ENCODE measurements at places on chromosomes 2 and 18.

DNA sequence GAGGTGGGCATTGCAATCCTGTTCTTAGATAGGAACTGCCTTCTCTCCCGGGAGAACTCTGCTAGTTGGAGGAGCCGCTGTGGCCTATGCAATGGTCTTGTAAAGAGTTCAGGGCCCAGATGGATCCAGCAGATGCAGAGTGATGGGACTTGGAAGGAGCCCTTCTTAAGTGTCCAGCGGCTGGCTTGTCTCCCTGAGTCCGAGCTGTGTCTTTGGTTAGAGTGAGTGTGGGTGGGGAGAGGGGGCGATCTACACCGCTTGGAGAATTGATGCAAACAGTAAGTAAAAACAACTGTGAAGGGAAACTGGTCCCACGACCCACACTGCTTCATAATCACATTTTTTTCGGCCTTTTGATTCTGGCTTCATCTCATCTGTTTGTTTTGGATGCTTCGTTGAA, 89.8 kb upstream of the CYRIA start:
- DNase-seq = no peak

- DNase-seq = no peak
These were observed 76.9 kb downstream of the NCK2 start for GRCh38 chr2:105821428-105822125.

- DNase-seq = no peak
These were observed 94.4 kb downstream of the MGAT5 start for GRCh38 chr2:134348239-134348638.

GRCh38 chr2:106886916-106887758, 1.2 kb upstream of the ST6GAL2 start:
- DNase-seq = no peak

DNA sequence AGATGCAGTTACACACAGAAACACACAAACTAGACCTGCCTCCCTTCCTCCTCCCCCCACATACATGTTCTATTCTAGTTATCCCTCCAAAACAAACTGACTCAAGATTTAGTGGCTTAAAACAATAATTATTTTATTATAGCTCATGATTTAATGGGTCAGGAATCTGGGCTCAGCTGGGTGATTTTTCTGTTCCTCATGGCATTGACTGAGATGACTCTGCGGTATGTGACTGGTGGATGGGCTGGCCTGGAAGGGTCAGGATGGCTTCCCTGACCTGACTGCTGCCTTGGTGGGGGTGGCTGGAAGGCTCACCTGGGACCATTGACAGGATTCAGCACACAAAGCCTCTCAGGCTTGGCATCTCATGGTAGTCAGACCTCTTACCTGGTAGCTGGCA, 33.7 kb upstream of the NTSR2 start:
- no peak for DNase-seq

DNA sequence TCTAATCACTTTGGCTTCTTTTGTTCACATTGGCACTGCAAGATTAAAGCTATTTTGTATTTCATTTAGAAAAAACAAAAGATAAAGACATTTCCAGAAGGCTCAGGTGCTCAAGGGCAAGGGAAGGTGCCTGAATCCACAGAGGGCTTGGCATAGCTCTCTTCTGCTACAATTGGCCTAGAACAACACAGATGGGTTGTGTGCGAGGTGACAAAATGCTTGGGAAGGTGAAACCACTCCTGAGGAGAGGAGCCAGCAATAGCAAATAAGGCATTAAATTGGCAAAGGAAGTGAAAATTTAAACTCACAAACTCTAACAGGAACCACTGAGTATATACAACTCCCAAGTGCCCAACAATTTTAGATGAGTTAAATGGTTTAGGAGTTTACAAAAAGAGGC, 1290.4 kb upstream of the CHAC2 start:
- no peak for DNase-seq

DNA sequence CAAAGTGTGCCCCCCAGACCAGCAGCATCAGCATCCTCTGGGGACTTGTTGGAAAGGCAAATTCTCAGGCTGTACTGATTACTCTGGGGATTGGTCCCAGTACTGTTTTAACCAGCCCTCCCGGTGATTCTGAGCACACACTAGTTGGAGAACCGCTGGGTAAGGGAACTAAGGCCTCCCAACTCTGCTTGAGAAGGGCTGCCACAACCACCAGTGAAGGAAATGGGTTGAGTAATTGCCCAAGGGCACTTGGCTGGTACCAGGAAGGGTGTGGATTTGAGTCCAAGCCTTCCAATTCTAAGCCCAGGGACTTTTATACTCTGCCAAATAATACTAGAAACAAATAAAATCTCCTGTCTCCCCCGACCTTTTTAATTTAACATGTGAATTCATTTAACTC, 219.9 kb downstream of the SETBP1 start:
- no peak for DNase-seq

- no peak for DNase-seq
These were observed 23.6 kb upstream of the RBM44 start for GRCh38 chr2:237774811-237775553.

DNA sequence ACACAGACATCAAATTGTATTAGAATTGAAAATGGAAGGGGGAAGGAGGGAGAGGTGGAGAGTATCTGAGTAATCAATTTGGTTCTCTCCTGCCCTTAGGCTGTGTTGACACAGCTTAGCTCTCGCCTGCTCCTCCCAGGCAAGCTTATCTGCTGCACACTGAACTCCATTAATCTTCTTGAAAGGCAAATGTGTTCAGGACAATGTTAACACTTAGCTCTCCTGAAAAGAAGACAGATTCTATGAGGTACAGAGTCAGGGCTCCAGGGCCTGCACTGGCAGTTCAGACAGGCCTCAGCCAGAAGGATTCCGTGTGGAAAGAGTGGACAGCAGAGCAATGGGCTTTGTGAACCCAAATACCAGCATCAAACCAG, 430.0 kb upstream of the TNP1 start:
- DNase-seq = no peak

GRCh38 chr2:168021800-168022587, 225.4 kb downstream of the STK39 start:
- DNase-seq = no peak

GRCh38 chr2:10477443-10478297, 29.5 kb upstream of the ODC1 start:
- DNase-seq = no peak

DNA sequence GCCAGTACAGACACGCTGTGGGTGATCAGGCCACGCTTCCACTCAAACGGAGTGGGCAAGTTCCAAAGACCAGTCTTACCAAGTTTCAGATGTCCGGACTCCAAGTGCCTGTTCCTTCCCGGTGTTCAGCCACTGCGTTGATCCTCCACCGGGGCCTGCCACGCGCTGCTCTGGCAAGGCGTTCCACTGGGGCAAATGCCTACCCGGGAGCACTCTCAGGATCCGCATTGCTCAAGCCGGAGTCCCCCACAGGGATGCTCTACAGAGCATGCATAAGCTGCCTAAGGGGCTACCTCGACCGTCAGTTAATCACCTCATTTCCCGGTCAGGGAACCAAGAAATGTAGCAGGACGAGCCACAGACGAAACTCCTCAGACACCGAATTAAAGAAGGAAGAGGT, 37.0 kb upstream of the CLASP1 start:
- DNase-seq = no peak

DNA sequence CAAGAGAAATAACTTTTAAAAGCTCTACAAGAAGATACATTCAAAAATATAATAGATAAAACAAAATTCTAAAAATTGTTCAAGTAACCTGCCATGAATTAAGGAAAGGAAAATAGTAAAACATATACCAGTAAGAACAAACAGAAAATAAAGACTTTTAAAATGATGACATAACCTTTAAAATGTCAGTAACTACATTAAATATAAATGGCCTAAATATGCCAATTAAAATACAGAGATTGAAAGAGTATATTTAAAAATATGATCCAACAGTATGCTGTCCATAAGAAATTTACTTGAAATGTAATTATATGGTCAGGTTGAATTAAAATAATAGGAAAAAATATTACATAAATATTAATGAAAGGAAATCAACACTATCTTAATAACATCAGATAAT, 911.7 kb upstream of the POU3F3 start:
- no peak for DNase-seq

DNA sequence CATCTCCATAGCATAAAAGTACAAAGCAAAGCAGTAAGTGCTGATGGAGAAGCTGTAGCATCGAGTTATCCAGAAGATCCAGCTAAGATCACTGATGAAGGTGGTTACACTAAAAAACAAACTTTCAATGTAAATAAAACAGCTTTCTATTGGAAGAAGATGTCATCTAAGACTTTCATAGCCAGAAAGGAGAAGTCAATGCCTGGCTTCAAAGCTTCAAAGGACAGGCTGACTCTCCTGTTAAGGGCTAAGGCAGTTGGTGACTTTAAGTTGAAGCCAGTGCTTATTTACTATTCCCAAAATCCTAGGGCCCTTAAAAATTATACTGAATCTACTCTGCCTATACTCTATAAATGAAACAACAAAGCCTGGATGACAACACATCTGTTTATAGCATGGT, 44.0 kb downstream of the METTL8 start:
- no peak for DNase-seq

- DNase-seq = no peak
These were observed 105.7 kb upstream of the GPC1 start for GRCh38 chr2:240329778-240330177.

GRCh38 chr2:3162442-3163077, 215.1 kb downstream of the EIPR1 start:
- DNase-seq = no peak

- DNase-seq = no peak
These were observed 4.5 kb upstream of the DYM start for GRCh38 chr18:49464718-49465598.

GRCh38 chr2:30915486-30915885, 108.2 kb upstream of the CAPN13 start:
- no peak for DNase-seq

DNA sequence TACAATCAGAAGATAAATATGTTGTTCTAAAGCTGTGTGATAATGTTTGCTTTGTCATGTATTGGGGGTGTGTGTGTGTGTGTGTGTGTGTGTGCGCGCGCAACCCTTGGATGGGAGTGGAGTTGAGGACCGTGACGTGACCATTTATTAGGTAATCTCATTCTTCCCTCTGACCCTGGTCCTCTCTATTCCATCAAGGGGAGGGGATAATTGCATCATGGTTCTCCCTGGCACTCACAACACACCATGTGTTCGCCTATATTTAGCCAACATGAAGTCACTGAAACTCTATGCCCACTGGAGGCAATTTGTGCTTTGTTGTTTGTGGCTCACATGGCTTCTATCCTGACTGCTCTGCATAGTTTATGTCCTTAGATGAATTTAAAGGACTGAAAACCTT, 79.8 kb upstream of the LRPPRC start:
- no peak for DNase-seq

GRCh38 chr2:47551800-47552525, 149.0 kb downstream of the MSH2 start:
- no peak for DNase-seq

DNA sequence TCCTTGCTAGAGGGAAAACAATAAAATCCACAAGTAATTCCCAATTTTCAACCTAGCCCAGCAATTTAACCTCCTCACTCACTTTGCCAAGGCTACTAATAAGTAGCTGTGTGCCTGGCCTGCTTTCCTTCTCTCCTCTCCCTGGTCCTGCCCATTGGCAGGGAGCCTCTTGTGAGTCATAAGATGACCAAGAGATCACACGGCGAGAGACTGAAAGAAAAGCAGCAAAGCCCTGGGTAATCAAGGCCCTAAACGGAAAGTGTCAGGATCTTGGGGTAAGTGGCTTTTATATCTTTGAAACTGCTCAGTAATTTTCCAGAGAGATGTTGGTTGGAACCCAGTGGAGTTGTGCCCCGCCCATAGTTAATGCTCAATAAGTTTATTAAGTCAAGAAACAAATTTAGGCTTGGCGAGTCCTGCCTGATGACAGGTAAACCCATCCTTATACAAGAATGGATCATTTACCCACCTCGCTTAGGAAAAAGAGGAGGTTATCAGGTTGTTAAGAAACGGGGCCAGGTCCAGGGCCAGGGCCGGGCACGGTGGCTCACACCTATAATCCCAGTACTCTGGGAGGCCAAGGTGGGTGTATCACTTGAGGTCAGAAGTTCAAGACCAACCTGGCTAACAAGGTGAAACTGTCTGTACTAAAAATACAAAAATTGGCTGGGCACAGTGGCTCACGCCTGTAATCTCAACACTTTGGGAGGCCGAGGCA, 10.0 kb upstream of the ADAM17 start:
- no peak for DNase-seq

DNA sequence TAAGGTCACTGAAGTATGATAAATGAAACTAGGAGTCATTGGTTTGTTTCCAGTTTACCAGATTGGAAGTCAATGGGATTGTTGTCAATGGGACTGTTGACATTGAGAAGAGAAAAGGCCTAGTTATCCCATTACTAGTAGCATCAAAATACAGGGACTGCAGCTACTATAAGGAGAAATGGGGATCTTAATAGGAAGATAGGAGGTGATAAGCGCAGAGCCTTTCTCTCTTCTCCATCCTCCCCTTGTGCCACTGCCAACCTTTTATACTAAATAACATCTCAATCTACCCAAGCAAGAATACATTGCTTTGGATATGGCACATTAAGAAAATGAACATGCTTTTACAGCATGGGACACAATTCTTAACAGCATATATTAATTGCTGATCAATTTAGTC, 10.5 kb upstream of the BBS5 start:
- no peak for DNase-seq

GRCh38 chr2:102837626-102838198, 75.9 kb downstream of the TMEM182 start:
- DNase-seq = no peak

GRCh38 chr2:152355409-152355831, 20.4 kb downstream of the FMNL2 start:
- no peak for DNase-seq

DNA sequence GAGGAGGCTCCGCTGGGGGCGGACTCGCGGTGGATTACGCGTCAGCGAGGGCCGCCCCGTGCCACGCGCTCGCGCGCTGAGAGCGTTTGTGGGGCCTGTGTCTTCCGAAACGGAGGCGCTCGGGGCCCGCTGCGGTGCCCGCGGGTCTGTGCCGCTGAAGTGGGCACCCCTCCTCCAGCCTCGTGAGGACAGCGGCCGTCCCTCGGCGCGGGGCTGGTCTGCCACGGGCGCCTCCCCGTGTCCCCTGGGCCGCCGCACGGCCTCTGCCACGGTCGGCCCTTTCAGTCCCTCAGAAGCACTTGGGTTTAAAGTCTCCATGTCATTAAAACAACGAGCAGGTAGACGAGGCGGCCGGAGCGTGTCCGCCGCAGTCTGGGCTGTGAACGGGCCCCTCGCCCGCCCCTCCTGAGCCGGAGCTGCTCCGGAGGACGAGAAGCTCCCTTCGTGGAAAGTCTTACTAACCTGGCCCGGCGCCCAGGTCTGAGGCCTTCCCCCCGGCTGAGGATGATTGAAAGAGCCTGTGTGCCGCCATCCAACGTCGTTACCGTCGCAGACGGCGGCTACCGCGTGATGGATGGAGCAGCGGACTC, 97.6 kb downstream of the NFATC1 start:
- DNase-seq = no peak

- no peak for DNase-seq
These were observed 142.5 kb downstream of the FAM210A start for GRCh38 chr18:13583576-13584550.

GRCh38 chr2:3662239-3662638, 4.2 kb downstream of the ALLC start:
- no peak for DNase-seq

GRCh38 chr18:8706791-8707555, 1.6 kb downstream of the MTCL1 start:
- no peak for DNase-seq
